ENCODE measurements at places on chromosomes 7 and 10.

GRCh38 chr7:101466871-101467270 lies 104.2 kb downstream of the COL26A1 start:
- DNase-seq: no peak

- DNase-seq: peak; percentile 51
These were observed 39.1 kb downstream of the VOPP1 start for GRCh38 chr7:55533050-55533728.

DNA sequence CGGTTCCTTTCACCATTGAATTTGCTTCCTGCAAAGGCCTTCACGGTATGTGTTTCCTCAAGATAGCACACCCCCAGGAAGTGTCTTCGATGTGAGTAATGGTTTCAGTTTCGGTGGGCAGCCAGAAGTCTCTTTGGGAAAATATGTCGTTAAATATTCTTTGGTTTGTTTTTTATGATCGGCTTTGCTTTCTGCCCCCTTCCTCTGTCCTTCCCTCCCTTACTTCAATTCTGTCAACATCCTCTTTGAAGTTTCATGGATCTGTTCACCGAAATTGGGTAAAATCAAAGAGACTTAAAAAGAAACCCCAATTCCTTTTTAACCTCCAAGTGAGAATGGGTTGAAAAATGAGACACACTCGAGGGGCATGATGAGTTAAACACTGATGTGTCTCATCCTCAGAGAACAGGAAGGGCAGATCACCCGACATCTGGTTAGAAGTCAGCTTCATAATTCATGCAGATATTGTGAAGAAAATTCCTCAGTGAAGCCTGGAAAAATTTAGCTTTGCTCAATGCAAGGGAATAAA lies 170.8 kb upstream of the HABP2 start:
- no peak for DNase-seq

DNA sequence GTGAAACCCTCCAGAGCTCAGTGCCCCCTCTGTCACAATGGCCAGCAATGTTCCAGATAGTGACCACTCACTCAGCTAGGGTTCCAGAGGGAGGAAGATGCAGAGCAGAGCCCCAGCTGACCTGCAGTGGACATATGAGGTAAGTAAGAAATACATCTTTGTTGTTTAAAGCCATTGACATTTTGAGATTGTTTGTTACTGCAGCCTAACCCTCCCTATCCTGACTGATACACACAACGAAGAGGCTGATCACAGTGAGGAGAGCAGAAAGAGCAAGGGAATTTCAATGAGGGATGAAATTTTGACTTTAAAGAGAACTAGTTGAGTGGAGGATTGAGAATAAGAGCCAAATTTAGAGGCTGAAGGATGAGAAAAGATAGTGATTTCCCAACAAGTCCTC lies 51.3 kb upstream of the LRGUK start:
- DNase-seq: no peak

GRCh38 chr7:28548416-28548815 lies 136.1 kb downstream of the CREB5 start:
- no peak for DNase-seq

DNA sequence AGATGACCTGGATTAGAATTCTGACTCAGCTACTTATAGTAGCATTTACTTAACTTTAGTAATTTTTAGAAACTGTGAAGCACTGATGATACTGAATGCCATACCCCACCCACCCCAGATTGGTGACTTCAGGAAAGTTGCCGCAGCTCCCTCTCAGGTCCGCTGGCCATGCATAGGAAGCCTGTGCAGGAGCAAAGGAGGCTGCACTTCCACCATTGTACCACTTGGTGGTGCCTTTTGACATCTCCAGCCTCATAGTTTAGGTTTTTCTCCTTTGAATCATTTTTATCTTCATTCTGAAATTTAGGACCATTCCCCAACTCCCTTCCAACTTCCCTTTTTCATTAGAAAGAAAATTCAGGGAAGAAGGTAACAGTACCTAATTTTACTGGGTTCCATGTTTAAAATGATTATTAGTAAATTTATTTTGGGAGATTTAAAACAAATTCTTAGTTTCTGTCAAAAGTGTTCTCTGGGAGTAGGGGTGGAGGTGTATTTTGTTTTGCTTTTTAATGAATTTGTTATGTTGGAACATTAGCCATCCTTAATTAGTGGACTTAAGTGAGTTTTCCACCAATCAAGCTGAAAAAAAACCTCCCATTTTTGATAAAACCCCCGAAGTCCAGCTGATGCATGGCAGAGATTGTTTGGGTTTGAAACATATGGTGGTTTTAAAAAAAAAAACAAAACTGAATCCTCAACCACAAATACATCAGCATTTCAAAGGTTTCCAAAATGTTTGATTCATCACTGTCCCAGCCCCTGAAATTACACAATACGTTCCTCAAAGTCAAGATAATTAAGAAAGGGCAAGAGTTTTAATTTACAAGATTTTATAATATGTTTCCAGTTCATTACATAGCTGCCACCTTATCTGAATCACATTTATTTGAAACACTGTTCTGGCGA lies 109.6 kb downstream of the WNT2 start:
- peak; percentile 46 for DNase-seq

GRCh38 chr10:107450056-107450455 lies 285.6 kb upstream of the SORCS1 start:
- no peak for DNase-seq
